ENCODE measurements at places on chromosomes 3 and 15.

DNA sequence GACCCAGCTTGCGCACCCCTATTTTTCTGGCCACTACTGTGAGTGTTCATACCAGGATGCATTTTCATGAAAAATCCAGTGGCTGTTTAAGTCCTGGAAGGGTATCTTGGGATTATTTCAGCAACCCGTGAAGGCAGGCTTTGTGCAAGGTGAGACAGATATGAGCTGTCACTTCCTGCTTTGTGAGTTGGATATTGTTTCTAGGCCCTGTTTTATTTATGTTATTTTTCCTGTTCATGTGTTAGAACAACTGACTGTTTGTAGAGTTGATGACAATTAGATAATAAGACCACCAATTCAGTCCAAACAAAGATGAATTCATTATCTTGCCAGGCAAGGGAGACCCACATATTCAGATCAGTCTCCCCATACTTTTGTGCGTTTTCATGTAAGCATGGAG, 42.5 kb downstream of the ZBTB38 start:
- DNase-seq, result no peak

DNA sequence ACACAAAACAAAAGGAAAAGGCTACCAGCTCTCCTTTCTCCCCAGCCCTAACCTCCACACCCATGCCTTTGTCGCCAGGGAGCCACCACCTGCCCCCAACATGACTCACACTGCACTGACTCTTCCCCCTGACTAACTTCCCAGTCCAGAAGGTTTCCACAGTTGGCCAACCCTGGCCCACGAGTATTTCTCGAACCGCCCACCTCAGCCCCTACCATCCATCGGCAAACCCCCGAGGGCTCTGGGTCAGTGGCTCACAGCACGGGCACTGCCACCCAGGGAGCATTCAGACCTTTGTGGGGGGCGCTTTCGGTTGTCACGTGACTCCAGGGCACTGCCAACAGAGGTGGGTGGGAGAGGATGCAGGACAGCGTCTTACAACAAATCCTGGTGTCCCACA, 152.3 kb downstream of the LRRC28 start:
- DNase-seq, result no peak

DNA sequence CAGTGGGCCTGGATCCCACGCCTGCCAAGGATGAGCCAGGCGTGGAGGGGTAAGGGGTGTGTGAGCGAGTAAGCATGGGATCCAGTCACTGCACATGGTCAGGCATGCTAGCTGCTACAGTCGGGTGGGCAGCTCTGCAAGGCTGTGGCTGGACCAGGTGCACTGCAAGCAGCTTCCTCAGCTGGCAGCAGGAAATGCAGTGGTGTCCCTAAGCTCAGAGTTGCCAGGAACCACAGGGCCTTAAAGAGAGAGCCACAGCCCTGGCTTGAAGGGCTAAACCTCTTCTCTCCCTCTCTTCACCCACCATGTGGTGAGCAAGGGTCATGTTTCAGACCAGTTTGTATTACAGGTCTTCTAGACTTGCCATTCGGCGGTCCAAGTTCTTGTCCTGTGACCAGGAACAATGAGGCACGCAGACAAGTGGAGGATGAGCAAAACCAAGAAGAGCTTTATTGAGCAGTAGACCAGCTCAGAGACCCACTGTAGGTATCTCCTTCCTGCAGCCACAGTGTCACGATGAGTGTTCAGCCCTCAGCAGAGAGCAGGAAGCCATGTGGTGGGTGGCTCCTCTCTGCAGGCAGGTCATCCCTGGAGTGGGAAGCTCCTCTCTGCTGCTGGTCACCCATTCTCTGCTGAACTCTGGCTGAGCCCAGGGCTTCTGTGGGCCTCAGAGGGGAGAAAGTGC, 511.9 kb downstream of the PYDC2 start:
- no peak for DNase-seq

- DNase-seq, result no peak
Observed at GRCh38 chr3:152380043-152380442, 111.3 kb downstream of the MBNL1 start.

GRCh38 chr3:63980830-63981498, 42.3 kb downstream of the PSMD6 start:
- no peak for DNase-seq

GRCh38 chr15:45179221-45179985, 8.4 kb downstream of the SHF start:
- no peak for DNase-seq

DNA sequence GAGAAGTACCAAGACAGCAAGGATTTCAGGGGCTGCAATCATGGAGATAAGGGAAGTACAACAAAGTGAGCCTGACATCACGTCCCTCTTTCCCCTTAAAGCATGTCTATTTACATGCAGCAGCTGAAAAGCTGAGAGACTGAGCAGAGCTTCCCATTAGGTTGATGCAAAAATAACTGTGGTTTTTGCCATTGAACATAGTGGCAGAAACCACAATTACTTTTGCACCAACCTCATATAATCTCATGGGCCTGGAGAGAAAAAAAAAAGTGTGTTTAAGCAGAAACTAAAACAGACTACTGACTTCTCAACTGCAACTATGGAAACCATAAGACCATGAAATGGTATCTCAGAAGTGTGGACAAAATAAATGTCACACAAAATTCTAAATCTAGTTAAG, 48.3 kb downstream of the CCDC12 start:
- DNase-seq, result no peak
